NCI-H446 (cell line): ENCODE measurements at places on chromosomes 3 and 15.

DNA sequence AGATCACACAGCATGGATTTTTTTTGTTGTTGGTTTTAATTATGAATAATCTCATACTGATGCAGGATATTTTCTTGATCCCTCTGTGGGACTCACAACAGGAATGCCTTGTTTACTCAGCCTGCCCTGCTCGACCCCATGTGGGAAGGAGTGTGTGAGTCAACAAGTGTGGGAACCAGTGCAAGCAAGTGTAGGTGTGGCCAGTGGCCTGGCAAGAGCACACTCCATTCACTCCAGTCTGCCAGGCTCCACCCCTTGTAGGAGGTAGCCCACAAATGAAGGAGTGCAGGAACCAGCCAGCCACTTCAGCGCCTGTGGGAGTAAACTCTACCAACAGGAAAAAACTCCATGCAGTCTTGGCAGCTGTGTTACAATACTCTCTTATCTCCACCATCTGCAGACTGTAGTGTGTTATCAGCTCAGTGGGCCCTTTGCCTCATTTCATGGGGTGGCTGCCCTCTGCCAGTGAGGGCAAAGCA lies 393.6 kb downstream of the OTOL1 start:
- DNase-seq, result no peak

- DNase-seq, result no peak
These were observed 124.0 kb upstream of the WNT5A start for GRCh38 chr3:55611121-55611520.

DNA sequence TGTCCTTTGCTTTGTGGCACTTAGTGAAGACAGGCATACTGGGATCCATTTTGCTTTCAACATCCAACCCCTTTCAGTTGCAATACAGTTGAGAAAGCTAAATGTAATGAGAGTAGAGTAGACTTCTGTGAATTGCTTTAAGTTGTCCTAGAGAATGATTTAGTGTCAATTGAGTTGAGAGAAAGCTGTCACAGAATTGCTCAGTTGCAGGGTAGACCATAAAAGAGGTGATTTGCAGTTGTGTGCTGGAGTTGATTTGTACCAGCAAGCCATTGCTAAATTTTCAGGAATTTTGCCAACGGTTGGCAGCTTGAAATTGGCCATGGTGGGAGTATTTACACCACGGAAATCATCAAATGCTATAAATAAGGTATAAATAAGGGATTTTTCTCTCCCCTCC lies 2.2 kb downstream of the ABHD5 start:
- peak; percentile 18 for DNase-seq

DNA sequence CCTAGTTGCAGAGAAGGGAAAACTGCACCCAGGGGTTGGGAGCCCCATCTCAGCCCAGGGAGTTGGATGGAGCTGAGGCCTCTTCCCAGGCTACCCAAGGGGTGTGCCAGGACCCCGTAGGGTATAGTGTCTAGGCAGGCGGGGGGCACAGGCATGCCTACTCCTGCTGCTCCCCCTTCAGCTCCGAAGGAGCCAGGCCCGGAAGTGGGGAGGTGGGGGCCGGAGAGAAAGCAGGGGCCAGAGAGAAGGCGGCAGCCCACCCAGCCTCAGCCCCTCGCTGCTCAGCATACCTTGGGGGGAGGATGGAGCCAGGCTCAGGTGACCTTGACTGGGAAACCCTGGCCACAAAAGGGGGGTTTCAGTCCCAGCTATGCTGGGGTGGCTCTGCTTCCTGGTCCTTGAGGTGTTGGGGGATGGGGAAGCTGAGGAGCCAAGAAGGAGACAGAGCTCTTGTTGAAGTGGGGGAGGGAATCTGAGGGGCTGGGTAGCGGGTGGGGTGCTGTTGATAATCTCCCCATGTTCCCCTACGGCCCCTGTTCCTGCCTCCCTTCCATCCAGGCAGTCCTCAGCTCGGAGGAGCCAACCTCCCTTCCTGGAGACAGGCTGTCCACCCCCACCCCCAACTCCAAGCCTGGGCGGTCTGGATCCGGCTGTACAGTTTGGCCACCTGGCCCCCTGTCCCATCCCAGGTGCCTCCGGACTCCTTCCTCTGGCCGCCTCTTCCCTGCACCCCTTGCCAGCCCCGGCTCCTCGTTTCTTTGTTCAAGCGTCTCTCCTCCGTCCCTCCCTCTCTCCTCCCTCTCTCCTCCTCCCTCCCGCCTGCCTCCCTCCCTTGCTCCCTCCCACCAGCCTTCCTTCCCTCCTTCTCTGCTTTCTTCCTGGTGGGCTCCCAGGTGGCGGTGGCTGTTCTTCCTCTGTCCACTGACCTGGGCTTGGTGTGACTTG lies 1.7 kb downstream of the SEMA3F start:
- no peak for DNase-seq

DNA sequence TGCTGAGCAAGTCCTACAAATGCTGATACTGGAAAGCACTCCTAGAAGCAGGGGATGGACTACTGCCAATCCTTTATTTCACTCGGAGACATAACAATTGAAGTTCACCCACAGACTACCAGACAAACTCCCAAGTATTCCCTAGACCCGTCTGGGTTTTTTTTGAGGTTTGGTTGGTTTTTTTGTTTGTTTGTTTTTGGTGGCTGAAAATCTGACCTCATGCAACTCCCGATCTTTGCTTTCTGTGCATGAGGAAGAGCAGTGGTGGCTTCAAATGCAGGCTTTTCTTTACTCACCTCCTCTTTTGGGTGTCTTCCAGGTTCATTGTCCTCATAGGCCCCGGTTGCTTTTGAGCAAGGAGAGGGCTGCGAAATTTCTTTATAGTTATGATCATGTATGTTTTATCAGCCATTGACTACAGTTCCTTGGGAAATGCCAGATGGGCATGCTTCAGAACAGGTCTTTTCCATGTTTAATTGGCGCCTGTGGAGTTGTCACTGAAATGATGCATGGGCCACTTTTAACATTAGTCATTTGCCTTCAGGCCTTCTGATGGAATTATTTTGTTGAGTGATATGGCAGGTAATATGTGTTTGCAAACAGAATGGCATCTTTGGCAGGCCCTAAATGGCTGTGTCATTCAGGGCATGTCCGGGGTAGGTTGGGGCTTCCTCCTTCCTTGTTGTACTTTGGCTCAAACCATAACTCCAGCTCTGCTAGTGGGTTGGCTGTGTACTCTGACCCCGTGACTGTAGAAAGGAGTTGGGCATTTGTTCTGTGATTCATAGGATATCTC lies 81.3 kb upstream of the ZBED2 start:
- DNase-seq, result no peak

DNA sequence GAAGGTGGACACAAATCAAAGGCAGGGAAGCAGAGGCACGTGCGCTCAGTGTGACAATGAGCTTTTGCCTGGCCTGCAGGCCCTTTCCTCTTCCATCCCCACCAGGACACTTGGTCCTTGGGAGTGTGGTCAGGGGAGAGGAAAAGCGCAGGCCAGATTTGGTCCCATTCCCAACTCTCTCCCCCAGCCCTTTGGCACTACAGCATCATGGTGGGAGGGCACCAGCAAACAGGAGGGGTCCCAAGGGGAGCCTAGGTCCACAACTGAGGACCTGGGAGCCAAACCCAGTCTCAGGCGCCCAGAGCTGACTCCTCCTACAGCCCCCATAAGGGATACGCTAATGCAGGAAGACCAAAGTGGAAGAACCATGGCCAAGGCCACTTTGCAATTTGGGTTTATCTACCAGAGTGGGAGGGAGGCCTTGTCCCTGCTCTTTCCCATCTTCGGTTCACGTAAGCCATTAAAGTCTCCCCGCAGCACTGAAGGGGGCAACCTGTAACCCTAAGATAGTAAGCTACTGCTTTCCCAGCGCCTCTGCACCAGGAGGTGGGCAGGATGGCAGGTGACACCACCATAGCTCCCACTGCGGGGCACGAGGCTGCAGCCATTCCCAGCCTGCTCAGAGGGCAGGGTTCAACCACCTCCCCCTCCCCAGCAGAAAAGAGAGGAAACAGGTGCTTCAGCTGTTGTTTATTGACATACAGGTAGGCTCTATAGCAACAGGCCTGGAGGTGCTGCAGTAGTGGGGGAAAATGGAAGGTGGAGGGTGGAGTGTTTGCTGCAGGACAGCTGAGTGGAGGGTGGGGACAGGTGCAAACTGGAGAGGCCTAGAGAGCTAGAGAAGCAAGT lies 993 bp upstream of the GRAMD2A start:
- DNase-seq, result no peak

- no peak for DNase-seq
These were observed 348.3 kb downstream of the MFSD1 start for GRCh38 chr3:159150180-159150579.

DNA sequence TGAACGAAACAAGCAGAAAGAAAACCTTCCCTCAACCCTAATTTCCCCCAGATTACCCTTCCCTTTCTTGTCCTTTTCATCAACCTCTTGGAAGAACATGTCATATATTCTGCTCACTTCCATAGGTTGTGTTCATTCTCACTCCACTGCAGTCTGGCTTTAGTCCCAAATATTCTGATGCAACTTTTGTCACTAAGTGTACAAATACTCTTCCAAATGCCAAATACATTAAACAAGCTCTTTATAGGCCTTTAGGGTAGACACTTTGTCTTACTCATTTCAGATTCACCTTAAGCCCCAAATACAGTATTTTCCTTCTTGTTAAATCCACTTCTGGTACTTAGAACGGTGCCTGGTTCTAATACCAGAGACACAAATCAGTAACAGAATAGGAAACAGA lies 406.5 kb upstream of the CDIN1 start:
- no peak for DNase-seq

DNA sequence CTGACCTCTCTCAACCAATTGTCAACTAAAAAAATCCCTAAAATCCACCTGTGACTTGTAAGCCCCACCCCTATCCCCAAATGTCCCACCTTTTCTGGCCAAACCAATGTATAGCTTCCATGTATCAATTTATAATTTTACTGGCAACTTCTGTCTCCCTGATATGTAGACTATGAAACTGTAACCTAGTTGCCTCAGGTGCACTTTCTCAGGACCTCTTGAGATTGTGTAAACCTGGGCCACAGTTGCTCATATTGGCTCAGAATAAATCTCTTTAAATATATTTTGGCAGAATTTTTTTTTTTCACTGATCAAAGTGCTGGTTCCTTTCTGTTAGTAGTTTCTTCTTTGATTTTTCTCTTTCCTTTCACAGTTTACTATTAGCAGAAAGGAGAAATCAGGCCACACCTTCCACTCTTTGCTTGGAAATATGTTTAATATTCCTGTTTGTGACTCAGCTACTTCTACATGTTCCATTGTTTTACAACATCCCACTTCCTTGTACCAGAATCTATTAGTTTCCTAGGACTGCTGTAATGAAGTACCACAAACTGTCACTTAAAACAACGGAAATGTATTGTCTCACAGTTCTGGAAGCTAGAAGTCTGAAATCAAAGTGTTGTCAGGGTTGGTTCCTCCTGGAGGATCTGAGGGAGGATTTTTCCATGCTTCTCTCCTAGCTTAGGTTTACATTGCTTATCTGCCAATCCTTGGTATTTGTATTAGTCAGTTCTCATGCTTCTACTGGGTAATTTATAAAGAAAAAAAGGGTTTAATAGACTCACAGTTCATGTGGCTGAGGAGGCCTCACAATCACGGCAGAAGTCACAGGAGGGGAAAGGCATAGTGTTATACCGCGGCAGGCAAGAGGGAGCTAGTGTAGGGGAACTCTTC lies 801.2 kb upstream of the ARPP21 start:
- no peak for DNase-seq

GRCh38 chr3:180280555-180280954 lies 243.8 kb upstream of the PEX5L start:
- no peak for DNase-seq

DNA sequence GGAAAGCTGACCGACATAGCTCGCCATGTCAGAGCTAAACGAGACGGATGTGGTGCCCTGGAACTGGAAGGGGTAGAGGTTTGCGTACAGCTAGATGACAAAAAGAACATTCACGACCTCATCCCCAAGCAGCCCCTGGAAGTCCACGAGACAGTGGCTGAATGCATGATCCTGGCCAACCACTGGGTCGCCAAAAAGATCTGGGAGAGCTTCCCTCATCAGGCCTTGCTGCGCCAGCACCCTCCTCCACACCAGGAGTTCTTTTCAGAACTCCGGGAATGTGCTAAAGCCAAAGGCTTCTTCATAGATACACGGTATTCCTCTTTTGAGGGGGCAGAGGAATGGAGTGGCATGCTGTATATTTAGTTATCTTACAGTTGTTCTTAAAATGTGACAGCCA lies 30.4 kb downstream of the TIPIN start:
- no peak for DNase-seq

- DNase-seq, result no peak
These were observed 91.8 kb downstream of the MRPL46 start for GRCh38 chr15:88375234-88375927.

GRCh38 chr15:69679623-69680228 lies 227.1 kb downstream of the RPLP1 start:
- DNase-seq, result no peak
